Caudate nucleus (tissue), 63 donors: ENCODE measurements at places on chromosomes 4 and X.
A peak's percentile ranks its signal among the peaks of the same experiment; 100 is the strongest.

DNA sequence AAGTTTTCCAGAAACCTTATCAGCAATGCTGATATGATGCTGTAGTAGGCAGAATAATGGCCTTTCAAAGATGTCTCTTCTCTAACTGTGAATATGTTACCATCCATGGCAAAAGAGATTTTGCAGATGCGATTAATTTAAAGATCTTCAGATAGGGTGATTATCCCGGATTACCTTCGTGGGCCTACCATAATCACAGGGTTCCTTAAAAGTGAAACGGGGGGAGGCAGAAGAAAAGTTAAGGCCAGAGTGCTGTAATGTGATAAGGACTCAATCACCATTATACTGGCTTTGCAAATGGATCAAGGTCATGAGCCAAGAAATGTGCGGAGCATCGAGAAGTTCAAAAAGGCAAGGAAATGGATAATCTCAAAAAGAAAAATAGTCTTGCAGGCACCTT is 459.6 kb downstream of the CCSER1 start:
- DNase-seq, result no peak

DNA sequence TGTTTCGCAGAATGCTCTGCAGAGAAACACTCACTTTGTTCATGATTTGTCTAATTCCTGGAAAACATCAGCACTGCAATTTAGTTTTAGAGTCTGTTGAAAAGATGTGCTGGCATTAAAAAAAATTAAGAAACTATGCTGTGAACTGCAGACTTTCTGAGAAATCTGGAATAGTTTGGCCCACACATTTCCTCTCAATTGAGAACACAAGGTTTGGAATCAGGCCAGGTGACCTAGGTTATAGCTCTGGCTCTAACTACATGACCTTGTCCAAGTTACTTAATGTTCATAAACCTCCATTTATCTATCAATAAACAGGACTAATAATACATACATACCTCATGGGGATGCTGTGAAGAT is 61.4 kb upstream of the ENPEP start:
- no peak for DNase-seq

DNA sequence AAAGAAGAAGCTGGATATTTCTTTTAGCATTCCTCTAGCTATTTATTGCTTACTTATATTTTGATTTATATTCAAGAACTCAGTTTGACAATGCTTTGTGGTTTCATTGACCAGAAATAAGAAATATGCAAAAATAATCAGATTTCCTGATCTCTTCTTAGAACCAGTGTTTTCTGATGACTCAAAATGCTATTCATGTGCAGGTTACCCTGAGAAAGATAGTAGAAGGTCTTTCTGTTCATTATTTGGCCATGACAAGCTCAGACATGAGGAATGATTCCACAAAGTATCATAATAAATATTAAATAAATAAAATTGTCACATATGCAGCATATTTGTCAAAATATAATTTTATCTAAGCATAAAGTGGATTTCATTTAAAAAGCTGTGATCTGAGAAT is 24.1 kb downstream of the ADH7 start:
- DNase-seq, result no peak

DNA sequence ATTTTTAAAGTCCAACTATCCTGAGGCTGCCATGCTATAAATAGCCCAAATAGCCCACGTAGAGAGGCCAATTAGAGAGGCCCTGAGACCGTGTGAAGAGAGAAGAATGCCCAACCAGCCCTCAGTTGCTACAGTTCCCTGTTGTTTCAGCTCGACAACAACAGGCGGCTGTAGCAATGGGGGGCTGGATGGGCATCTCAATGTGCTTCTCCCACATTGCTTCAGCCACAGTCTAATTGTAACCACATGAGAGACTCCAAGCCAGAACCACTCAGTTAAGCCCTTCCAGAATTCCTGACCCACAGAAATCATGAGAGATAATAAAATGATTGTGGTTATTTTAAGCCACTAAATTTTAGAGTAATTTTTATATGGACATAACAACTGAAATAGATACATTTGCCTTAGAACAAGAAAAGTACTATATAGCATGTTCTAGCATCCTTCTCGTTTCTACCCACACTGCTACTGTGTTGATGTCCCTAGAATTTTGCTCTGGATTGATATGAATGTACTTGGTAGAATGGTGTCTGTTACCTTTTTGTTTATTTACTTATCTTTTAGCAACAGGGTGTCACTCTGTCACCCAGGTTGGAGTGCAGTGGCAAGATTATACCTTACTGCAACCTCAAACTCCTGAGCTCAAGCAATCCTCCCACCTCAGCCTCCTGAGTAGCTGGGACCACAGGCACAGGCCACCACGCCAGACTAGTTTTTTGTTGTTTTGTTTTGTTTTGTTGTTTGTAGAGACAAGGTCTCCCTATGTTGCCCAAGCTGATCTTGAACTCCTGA is 436.4 kb downstream of the BCOR start:
- DNase-seq, result no peak

DNA sequence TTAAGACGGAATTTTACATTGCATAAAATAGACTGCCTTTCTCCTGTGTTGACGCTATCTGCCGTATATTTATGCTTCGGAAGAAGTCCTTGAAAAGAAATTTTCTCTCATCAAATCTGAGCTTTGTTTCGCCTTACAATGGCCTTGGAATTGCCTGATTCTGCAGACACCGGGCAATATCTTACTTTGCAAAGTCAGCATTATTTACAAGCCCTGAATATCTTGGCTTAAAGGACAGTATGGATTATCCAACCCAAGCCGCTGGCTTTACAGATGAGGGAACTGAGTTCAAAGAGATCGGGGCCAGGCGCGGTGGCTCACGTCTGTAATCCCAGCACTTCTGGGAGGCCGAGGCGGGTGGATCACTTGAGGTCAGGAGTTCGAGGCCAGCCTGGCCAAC is 1.1 kb upstream of the MANBA start:
- DNase-seq, result no peak

- no peak for DNase-seq
Measured at GRCh38 chr4:23135792-23136645, 443.3 kb downstream of the GBA3 start.

- peak; percentile 11 for DNase-seq
Measured at GRCh38 chrX:103554687-103555424, 30.5 kb upstream of the TCEAL4 start.

DNA sequence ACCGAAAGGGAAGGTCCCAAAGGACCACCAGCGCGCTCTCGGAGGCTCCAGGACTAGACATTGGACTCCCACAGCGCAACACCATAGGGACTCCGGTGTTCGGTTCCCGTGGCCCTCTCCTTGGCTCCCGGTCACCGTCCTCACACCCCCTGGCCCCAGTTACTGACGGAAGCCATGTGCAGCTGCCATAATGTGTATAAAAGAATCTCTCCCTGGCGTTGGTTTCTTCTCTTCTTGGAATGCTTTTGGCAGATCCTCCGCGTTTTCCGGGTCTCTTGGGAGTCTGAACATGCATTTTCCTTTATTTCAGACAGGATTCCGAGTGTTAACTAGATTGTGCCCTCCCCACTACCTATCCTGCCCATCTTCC is 69.8 kb downstream of the FBXO8 start:
- DNase-seq, result no peak

- no peak for DNase-seq
Measured at GRCh38 chr4:141132072-141132708, 1.1 kb downstream of the RNF150 start.
